Motor neuron (in vitro differentiated cells): ENCODE measurements at places on chromosomes 13 and 19. TPM values are rescaled to one million over a fixed set of nuclear protein-coding genes. Genes with fewer than 3 reads are reported as not detected.

- ATAC-seq: peak; percentile 22
Observed at GRCh38 chr13:23848019-23848418, 41.2 kb downstream of the MIPEP start.

DNA sequence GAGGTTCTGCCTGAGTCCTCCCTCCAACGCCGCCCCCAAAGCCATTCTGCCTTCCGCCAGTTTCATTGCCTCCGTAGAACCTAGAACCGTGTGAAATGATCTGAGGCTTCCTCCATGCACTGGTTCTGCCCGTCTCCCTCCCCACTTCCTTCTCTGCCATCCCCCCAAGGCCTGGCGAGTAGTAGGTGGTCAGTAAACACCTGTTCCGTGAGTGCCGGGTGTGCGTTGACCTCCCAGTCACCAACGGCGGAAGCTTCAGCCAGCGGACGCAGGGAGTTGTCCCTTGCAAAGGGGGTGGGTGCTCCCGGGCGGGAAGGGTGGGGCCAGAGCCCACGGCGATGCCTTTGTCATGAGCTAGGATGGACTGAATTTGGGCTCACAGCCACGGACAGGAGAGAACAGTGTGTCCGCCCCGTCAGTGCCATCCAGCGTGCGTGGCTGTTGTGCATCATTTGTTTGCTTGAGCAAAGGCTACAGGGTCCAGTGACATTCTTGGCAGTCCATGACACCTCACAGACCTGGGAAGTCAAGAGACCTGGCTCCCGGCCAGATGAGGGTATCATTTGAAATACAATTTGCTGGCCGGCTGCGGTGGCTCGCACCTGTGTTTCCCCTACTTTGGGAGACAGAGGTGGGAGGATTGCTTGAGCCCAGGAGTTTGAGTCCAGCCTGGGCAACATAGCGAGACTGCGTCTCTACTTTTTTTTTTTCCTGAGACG, 43.1 kb downstream of the NFIC start:
- ATAC-seq: no peak

GRCh38 chr13:28248080-28248479, 109.7 kb downstream of the PAN3 start:
- ATAC-seq: no peak

The ZSCAN1 gene
- 6.0 and 8.1 TPM in 2 replicates for total RNA-seq

- ATAC-seq: no peak
Observed at GRCh38 chr13:81568824-81569223, 1227.9 kb upstream of the SPRY2 start.
